ENCODE measurements at places on chromosomes 3 and 15.

DNA sequence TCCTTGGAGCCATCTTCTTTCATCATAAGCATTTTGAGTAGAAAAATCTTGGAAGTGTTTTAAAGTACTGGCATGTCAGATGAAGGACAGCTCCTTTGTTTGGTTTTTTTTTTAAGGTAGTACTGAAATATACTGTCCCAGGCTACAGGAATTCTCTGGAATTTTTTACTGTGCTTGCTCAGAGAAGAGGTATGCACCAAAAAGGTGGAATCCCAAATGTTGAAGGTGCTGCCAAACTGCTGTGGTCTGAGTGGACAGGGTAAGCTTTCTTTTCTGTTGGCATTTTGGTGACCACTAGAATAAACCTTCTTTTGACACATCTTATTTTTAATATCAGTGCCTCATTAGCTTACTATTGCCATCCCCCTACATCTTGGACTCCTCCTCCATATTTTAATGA lies 7.2 kb downstream of the GNL3 start:
- DNase-seq = no peak

- no peak for DNase-seq
Measured at GRCh38 chr3:121581691-121582090, 11.5 kb upstream of the FBXO40 start.

DNA sequence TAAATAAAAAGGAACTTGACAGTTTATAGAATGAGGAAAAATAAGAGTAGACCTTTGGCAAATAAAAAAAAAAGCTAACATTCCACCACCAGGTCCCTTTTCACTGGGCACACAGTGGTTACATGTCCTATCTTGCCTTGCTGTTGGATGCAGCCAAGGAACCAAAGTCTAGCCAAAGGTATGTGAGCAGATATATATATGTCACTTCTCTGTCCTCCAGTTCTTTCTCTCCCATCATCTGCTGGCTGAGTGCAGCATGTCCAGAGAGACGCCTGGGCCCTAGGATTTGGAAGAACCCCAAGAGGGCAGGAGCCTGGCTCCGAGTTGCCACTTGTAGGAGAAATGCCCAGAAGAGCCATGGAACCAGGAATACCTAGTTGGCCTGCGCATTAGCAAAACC lies 104.7 kb downstream of the SERPINI1 start:
- DNase-seq = no peak

DNA sequence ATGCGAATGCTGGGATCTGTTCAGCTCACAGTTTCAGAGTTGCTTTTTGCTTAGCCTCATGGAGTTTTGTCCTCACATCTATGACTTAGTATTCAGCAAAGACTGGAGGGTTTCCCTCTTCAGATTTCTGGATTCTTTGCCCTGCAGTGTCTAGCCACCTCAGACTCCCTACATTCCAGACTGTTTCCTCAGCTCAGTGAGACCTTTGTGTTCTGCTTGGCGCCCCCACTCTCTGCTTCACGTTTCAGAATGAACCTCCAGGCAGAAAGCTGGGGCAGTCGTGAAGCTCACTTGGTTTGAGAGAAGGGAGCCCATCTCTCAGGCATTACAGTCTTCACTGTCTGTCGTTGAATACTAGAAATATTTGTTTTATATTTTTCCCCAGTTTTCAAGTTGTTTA lies 118.1 kb downstream of the CACNA1D start:
- DNase-seq = no peak

DNA sequence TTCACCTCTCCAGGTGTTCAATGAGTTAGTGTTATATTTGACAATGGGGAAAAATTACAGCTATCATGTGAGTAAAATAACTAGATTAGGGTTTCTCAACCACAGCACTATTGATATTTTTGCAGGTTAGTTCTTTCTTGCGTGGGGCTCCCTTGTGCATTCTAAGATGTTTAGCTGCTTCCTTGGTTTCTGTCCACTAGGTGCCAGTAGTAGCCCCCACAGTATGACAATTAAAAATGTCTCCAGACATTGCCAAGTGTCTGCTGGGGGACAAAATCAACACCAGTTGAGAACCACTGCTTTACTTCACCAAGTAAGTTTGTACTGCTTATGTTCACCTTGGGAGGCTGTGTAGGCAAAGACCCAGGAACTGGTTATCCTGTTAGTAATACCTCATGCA lies 618.7 kb downstream of the EDEM1 start:
- DNase-seq = no peak

DNA sequence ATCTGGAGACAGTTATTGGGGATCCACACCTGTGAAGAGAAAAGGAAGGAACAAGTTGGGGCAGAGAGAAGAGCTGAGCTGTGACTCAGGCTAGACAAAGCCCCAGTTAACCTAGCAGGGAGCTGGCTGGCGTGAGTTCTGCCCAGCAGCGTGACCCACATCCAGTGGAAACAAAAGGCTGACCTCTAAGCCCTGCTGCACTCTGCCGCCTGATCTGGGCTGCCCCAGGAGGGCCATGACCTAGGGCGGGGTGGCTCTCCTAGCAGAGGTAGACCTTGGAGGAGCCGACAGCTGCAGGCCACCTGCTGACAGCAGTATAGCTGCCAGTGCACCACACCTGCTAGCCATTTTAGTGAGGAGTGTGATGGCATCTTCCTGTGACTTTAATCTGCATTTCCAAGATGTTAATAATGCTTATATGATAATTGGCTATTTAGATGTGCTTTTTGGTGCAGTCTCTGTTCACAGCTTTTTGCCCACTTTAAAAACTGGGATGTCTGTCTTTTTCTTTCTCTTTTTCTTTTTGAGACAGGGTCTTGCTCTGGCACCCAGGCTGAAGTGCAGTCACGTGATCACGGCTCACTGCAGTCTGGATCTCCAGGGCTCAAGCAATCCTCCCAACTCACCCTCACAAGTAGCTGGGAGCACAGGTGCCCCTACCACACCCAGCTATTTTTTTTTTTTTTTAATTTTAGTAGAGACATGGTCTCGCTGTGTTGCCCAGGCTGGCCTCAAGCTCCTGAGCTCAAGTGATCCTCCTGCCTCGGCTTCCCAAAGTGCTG lies 78.1 kb downstream of the LSM3 start:
- DNase-seq = no peak

DNA sequence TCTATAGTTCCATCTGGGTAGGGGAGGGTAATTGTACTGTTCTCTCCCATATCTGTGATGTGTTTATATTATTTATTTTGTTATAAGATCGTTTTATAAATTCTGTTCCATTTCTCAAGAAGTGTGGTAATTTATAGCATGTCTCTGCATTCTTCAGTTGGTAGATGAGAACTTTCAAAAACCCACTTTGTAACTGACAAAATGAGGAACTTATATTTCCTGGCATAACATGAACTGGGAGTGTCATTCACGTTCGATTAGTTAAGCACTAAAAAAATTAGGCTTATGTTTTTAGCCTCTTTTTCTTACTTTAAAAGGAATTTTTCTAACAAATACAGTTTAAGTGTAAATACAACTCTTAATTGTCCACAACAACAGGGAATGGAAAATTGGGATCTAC lies 230.8 kb downstream of the CGGBP1 start:
- DNase-seq = no peak

DNA sequence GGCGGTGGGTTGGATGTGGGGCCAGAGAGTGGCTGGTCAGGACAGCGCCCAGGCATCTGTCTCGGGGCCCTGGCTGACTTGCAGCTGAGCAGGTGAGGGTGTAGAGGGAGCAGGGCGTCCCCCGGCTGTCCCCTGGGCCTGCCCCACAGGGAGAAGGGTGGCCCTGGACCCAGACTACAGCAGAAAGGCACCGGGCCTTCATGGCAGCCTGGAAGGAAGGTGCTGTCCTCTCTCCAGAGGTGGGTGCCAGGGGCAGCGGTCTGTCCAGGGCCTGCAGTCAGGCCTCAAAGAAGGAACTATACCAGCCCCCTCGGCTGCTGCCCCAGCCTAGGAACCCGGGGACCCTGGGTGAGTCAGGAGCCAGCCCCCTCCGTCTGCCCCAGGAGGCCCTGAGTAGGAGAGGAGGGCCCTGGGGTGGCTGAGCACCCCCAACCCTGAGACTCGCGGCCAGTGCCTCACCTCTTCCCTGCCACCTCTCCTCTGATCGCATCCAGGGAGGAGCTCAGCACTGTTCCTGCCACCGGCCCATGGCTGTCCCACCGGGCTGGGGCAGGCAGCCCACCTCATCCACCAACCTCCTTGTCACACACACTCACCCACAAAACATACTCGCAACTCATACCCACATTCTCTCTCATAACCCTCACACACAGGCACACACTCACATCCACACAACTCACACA lies 133.5 kb downstream of the FBLN2 start:
- DNase-seq = no peak

- no peak for DNase-seq
Measured at GRCh38 chr3:64918989-64919388, 231.2 kb upstream of the ADAMTS9 start.
